ENCODE measurements at places on chromosomes 11 and 22. TPM values are rescaled to one million over a fixed set of nuclear protein-coding genes. Genes with fewer than 3 reads are reported as not detected.

DNA sequence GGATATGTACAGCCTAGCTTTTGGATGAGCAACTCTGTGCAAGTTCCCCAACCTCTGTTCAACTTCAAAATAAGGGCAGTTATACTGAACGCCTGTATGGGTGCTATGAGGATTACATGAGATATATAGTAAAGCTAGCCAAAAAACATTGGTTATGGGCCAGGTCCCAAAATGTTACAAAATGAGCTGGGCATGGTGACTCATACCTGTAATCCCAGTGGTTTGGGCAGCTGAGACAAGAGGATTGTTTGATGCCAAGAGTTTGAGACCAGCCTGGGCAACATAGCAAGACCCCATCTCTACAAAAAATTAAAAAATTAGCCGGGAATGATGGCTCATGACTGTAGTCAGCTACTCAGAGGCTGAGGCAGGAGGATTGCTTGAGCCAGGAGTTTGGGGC is 118.4 kb downstream of the TEAD1 start:
- no peak for DNase-seq

DNA sequence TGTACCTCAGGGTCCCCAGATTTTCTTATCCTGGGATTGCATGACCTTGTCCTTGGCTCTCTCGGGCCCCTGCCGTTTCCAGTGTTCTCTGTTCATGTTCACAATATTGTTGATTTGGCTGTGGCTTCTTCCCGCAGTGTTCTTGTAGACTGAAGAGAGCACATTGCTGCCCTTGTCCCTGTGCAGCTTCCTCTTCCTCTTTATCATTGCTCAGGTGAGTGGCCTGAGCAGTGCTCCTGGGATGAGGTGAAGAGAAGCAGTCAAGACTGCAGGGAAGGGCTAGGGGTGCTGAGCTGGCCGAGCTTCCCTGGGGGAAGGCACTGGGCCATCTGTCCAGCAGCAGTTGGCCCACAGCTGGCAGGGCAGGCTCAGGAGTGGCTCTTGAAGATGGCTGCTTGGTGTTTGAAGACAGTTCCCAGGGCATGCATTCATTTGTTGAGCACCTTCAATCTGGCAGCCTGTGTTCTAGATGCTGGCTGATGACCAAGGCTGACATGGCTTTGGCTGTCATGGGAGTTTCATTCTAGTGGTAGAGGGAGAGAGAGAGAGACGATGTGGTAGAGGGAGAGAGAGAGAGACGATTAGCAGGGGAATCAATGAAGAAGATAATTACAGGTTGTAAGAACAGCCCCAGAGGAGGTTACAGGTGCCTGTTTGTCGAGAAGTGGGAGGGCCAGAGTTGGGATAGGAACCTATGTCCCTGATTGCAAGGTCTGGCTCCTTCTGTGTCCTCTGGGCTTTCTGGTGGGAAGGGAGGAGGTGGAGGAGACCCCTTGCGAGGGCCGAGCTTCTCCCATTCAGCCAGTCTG is 17.4 kb downstream of the BMAL1 start:
- no peak for DNase-seq

GRCh38 chr11:77968337-77968736 is 26.1 kb downstream of the INTS4 start:
- no peak for DNase-seq

DNA sequence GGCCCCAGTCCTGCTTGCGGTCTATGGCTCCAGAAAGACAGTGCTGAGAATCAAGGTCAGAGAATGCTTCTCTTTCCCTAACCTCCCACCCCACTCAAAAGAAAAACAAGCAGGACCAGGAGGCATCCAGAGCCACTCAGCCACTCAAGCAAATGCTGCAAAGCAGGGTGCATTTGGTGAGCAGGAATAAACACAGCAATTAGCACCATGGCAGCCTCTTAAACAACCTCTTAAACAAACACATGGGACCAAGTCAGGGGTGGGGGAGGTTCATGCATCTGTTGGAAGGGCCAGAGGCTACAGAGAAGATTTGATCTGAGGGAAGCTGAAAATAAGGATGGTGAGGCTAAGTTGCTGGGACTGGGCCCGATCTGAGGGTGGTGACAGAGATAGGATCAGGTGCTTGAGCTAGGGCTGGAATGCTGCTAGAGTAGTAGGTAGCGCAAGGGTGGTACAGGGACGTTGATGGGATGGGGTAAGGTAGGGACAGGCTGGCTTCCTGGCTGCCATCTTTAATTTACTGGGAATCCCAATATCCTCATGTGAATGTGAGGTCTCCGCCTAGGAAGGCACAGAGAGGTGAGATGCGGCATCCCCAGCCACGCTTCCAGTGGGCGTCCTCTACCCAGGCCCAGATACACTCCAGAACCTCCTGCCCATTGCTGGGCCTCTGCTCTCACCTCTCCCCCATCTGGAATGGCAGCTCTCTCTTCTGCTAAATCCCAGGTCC is 26.6 kb upstream of the LMO1 start:
- no peak for DNase-seq

- no peak for DNase-seq
Observed at GRCh38 chr11:83092488-83093384, 21.0 kb upstream of the RAB30 start.

GRCh38 chr11:61912991-61913698 is 4.2 kb downstream of the RAB3IL1 start:
- no peak for DNase-seq

DNA sequence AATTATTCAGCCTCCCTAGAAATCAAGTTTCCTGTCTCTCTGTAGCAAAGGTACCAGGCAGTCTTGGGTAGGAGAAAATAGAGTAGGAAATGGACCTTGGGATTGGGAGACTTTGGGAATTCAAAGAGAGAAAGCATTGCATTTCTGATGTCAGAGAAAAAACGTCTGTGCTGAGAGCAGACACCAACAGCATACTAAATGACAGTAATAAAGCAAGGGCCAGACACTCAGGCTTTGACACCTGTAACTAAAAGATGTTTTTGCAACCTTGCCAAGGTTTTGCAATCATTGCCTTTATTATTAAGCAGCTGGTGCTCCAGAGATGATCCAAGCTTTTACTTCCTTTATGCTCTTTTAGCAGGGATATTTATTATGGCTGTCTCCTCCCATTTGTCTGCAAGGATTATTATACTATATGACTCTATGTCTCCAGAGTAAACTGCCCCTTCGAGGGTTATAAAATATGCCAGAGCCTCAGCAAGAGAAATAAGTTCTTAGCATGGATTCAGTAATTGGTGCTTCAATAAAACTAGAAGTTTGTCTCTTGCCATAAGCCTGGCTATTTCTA is 85.2 kb upstream of the GRAMD1B start:
- DNase-seq = no peak

- no peak for DNase-seq
Observed at GRCh38 chr11:85767246-85767945, 43.5 kb downstream of the SYTL2 start.

- no peak for DNase-seq
Observed at GRCh38 chr11:15471048-15471894, 356.5 kb downstream of the INSC start.

GRCh38 chr11:122697636-122698167 is 42.2 kb downstream of the UBASH3B start:
- DNase-seq = peak; percentile 77

DNA sequence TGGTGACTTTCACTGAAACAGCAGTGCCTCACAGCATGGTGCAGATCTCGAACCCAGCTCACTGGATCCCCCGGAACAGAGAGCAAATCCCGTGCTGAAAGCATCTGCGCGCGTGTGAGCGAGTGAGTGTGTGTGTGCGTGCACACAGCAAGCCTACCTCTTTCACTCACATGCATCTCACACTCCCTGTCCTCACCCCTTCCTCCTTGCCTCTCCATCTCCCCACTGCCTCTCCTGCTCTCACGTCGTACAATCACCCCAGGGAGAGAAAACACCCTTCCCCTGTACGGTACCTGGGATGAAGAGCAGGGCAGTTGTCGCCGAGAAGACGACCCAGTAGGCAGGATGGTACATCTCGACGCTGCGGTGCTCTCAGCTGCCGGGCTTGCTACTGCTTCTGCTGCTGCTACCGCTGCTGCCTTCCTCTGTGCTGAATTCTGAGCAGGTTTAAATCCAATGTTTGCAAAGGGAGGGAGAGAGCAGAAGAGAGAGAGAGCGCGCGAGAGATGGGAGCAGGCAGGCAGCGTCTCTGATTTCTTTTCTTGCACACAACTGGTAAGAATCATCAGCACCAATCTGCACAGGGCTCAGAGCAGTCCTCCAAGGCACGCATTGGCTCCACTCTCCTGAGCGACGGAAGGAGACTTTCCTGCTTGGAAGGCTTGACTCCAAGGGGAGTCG is at the start of gene OPCML:
Gene OPCML (minus strand): TSS at position 531 of the 681 bp plus-strand sequence.
- no peak for DNase-seq

DNA sequence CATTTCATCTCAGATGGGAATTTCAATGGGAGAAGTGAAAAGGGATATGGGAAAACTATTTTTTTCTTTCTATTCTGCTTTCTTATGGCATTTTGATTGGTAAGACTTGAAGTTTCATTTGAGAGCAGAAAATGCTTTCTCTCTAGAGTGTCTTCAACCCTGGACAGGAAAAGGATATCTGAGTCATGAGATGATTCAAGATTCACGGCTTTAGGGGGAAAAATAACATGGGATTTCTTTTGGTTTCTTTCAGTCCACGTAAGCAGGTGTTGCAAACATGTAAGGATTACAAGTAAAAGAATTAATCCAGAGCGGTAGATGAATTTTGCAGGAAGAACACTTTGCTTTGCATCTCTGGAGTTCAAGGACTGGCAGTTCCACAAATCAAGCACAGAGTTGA is 1001.0 kb upstream of the TENM4 start:
- no peak for DNase-seq

DNA sequence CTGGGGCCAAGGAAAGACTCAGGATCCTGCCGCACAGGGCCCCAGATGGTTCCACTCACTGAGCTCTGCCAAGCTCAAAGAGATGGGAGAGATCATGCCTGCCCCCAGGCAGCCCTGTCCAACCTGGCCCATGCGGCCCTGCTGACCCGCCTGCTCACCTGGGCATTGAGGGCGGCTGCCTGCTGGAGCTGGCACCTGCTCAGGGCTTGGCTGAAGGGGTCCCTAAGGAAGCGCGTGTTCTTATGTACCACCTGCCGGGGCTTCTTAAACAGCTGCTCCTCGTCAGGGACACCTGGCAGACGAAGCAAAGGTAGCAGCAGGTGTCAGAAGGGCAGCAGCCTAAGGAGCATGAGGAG is 5.5 kb downstream of the ESS2 start:
- no peak for DNase-seq

GRCh38 chr22:25360891-25361645 is 141.6 kb downstream of the CRYBB2 start:
- DNase-seq = no peak

DNA sequence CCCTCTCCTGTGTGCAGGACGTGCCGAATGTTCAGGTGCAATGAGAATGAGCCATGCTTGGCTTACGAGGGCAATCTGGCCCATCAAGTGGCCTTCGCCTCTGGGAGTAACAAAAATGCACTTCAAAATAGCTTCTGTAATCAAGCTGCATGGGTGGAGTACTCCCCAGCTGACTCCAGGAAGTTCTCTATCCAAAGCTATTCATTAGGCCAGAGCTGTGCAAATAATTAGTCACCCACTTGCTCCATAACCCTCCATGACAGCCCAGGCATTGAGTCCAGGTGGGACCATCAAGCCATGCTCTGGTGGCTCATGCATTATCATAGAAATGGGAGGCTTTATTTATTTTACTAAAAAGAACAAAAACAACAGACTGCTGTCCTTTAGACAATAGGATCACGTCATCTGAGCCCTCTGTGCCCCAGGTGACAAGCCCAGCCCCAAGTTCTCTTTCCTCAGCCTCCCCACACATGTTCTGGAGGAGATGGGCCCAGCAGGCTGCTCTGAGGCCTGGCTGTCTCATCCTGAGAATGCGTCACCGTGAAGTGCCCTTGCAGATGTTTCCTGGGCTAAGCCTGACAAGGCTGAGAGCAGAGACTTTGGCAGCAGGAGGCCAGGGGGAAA is 244.7 kb downstream of the ETS1 start:
- DNase-seq = peak; percentile 93

DNA sequence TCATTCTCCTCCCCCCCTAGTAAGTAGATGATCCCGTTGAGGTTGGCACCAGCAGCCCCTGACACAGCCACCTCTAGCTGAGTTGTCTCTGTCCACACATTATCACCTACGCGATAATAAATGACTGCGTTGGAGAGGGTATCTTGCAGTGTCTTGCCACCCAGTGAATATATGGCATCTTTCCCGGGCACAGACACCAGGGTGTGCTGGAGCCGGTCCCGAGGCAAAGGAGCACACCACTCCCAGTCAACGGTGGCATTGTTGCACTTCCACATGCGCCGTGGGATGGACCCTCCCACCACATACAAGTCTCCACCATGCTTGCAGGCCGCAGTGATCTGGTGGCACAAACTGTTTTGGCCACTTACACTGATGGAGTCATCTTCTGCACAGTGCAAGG is 5.4 kb downstream of the KBTBD4 start:
- DNase-seq = no peak

DNA sequence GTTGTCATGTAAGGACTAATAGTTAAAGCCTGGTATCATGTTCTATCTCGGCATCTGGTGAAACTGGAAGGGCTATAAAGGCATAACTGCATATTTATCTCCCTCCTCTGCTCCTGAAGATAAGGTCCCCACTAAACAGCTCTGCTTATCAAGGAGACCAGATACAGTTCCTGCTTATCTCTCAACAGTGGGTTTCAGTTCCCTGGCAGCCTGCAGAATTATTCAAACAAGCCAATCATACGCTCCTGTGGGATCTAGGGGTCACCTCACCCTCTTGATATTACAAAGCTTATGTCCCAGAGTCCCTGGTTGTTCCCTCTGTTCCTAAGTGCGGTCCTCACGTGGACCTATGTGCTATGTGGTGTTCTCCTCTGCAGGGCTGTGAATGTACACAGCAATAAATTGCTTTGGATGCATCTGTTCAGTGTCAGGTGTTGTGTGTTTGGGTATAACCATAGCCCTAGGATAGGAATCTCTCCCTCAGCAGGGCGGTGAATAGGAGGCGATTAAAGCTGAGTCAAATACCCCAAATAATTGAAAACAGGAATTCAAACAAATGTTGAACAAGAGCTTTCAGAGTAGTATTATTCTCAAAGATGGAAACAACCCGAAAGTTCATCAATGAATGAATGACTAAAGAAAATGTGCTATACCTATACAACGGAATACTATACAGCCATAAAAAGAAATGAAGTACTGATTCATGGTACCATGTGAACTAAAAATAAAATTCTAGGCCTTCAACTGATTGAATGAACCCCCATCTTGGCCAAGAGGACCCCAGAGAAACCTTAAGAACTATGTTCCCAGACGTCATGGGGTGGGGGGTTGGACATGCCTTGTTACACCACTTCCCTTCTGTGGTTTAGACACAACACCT is 3.1 kb upstream of the OOSP4A start:
- DNase-seq = no peak

MRGPRX3 gene
- not detected for total RNA-seq

SNX32 gene
- 1.5 TPM for total RNA-seq

BACE1-AS gene
- total RNA-seq = 2.8 TPM

MAPK8IP1 gene
- total RNA-seq = 0.22 TPM

RHOG gene
- 142 TPM for total RNA-seq

OR10A4 gene
- total RNA-seq = not detected

OR8G1 gene
- total RNA-seq = not detected

C11orf65 gene
- total RNA-seq = 2.2 TPM

VPREB3 gene
- total RNA-seq = not detected

ZC3H7B gene
- total RNA-seq = 30.0 TPM

Data from activated naive CD4-positive, alpha-beta T cell treated with anti-CD3 and anti-CD28 coated beads for 36 hours (primary cell).